ENCODE measurements at places on chromosomes 6 and 20.

DNA sequence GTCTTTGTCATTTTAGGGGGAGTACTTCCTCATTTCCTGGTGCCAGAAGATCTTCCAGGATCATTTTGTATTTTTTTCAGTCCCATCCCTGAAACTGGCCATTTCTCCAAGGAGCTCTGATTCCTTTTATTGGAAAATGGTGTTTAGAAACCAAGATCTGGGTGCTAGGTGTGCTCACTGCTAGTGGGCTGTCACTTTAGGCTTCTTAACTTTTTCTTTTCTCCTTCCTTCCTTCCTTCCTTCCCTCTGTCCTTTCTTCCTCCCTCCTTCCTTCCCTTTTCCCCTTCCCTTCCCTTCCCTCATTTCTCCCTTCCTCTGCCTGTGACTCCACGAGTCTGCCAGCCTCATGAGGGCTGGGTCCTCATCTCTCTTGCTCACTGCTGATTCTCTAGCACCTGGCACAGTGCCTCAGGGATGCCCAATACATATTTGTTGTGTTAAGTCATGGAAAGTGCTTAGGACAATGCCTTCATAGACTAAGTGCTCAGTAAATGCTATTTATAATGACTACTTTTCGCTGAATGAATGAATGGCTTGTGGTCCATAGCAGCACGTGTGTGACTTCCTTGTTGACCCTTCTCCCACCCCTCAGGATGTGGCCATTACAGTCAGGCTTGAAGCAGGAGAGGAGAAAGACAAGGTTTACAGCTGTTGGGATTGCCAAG, 36.9 kb downstream of the APCDD1L start:
- DNase-seq: no peak

DNA sequence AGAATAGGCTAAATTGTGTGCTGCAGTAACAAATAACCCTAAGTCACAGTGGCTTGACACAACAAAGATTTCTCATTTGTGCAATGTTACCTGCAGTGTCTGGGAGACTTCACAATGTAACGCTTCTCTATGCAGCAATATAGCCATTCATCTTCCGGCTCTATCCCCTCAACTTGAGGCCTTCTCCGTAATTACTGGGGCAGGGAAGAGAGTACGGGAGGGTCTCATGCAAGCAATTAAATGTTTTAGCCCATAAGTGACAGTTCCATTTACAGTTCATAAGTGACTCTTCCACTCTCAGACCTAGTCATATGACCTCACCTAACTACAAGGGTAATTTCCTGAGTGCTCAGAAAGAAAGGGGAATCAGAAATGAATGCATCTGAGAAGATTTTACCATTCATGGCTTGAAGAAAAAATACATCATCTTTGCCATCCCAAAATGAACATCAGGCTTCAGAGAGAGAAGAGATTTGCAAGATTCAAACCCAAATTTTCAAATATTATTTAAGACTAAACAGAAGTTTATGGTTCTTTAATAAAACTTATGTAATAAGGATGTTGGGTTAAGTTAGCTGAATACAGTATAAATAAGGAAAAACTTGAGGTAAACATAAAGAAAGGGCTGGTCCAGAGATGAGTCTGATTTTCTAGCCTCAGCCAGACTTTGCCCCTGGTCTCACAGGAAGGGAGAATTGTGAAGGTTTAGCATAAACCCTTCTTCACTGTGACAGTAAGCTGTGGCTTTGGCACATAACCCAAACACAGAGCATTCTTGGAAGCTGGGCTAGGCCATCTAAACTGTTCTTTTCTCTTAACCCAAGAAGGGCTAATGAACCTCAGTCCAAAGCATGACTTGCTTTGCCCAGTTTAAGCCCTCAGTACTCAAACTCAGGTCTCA, 13.3 kb downstream of the GPR6 start:
- no peak for DNase-seq

DNA sequence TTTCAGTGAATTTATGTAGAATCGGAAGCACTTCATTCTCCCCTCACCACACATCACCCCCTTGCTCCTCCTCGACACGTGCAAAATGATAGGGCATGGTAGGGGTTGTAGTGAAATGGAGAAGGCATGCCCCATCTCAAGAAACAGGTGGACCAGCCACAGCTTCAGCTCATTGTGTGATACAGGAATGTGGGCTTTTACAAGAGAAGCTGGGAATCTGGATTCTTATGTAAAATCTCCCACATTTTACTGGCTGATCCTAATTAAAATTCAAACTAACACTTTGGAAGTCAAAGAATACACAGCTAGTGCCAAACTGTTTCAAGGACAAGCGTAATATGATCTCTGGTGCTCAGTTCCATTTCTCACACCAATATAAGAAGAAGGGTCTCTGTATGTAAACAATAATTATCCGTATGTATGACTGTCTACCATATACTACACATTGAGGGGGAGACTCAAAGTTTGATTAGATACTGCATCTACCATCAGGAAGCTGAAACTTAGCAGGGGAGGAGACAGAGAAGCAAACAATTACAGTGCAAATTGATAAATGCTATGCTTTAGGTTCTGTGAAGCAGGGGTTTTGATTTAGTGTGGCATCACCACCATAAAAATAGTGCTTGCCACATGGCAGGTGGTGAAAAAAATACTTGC, 24.3 kb upstream of the KIAA0408 start:
- DNase-seq: no peak

- DNase-seq: no peak
These were observed 573.6 kb downstream of the MMUT start for GRCh38 chr6:48889429-48889828.

DNA sequence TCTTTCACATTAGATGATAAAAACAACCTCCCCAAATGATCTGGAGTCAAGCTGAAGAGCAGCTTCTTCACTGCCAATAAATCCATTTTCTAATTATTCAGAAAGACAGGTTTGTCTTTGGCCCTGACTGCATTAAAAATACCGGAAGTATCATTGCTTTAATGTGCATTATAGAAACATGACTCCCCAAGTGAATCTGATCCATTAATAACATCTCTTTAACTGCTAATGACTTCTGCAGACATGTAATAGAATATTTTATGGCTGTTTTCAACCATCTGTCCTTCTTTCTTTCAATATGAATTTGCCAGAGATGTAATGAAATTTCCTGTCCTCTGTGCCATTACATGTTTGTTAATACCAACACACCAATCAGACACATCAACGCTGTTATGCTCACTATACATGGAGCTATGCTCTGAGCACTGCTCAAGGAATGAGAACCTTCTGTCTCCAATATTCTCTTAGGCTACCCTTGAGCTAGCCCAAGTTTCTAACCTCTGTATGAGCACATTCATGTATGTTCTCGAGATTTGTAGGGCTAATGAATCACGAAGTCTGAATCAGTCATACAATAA, 87.8 kb downstream of the LYRM4 start:
- DNase-seq: no peak

GRCh38 chr20:33600981-33601380, 61.1 kb upstream of the C20orf144 start:
- no peak for DNase-seq

GRCh38 chr6:72931325-72931887, 293.9 kb downstream of the KHDC1L start:
- no peak for DNase-seq

DNA sequence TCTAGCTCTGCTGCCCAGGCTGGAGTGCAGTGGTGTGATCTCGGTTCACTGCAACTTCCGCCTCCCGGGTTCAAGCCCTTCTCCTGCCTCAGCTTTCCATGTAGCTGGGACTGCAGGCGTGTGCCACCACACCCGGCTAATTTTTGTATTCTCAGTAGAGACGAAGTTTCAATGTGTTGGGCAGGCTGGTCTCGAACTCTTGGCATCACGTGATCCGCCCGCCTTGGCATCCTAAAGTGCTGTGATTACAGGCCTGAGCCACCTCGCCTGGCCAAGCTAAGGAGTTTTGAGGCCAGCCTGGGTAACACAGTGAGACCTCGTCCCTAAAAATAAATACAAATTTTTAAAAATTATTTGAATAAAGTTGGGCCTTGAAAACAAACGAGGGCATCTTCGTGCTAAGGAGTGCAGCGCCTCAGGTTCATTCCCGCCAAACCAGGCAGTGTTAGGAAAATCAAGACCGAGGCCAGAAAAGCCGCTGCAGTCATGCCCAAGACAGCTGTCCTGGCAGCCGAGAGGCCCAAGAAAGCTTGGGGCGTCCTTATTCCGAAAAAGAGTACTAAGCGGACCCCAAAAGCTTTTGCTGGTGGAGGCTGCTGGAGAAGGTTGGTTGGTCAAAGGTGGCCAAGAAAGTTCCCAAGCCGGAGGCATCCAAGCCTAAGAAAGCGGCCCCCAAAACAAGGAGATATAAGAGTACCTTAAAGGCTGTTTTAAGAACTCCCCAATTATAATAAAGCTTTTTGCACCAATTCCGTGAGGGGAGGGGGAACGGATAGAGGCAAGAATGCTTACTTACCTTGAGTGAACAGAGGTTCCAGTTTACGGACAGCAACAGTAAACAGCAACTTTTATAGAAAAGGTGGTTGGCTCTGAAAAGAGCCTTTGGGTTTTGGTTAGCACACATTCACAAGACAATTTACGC, 109.0 kb downstream of the HFE start:
- DNase-seq: no peak

DNA sequence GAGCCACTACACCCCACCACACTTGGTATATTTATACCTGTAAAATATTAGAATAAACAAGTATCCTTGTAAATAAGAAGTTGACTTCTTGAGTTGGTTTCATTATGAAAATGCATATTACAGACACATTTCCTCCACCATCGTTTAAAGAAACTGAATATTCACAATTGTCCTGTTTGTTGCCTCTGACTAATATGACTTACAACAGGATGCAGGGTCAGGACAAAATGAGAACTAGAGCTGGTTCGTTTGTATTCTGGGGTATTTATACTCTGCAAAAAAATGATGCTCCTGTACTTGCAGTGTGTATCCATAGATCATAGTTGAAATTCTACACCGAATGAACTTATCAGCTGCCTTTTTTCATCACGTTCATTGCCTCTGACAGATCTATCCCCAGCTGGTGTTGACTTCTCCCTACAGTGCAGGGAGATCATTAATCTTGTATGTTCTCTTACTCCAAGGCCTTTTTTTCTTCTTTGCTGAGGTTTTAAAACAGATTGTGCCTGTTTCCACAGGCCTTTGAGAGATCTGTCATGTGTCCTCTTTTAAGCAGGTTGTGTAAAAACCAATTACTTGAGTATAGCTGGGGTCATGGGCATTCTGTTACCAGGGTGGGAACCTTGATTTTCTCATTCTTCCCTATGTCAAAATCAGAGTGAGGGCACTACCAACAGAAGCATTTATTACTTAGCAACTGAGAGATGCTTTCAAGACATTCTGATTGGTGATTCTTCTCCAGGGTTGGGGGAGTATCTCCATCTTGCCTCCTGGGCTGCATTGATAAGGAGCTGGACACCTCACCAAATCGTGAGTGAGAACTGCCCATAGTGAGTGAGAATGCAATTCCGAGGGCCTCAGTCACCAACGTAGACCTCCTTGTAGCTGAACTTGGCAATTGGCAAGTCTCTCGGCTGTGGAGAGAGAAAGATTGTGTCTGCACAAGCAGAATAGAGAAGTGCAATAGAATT, 78.8 kb upstream of the CD83 start:
- no peak for DNase-seq

- DNase-seq: no peak
These were observed 140.4 kb downstream of the HS3ST5 start for GRCh38 chr6:114202389-114202788.

DNA sequence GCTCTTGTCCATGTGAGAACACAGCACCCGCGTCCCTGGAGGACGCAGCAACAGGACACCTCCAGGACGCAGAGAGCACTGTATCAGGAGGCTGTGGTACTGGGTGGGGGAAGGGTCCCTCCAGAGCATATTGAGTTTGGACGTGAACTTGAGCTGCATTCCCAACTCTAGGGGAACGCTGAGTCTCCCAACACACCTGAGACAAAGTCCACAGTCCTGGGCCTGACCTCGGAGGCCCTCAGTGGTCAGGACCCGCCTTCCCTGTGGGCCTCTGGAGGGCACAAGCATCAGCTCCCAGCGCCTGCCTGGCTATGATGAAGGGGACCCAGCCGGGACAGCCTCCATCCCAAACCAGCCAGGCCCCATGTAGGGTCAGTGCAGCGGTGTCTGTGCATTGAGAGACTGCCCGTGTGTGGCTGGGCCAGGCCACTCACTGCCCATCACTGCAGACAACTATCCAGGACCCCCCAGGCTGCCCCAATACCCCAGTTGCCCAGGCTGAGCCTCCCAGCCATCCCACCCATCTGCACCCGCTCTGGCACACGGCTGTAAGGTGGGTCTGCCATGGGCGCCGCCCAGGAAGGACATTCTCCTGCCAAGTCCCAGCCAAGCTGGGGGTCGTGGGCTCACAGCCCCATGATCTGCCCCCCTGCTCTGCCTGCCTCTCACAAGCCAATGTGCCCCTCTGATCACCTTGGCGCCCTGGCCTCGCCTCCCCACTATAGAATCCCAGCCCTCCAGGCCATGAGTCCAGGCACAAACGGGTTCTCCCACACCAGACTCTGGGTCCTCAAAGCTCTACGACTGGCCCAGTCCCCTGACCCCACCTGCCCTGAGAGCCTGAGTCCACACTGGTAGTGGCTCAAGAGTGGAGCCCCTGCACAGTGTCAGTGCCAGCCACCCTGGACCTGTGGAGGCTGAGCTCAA, 115.7 kb downstream of the TAF4 start:
- DNase-seq: no peak

GRCh38 chr6:165568326-165568725, 94.7 kb downstream of the PDE10A start:
- DNase-seq: no peak

All from GM12892 (cell line).